Stimulated activated CD8-positive, alpha-beta memory T cell treated with anti-CD3 and anti-CD28 coated beads, Interleukin-4, amount 100 ng/mL, for 1 hour (primary cell): ENCODE measurements at places on chromosomes 5 and 9.

- DNase-seq = no peak
Observed at GRCh38 chr5:92945605-92946097, 635.4 kb downstream of the NR2F1-AS1 start.

DNA sequence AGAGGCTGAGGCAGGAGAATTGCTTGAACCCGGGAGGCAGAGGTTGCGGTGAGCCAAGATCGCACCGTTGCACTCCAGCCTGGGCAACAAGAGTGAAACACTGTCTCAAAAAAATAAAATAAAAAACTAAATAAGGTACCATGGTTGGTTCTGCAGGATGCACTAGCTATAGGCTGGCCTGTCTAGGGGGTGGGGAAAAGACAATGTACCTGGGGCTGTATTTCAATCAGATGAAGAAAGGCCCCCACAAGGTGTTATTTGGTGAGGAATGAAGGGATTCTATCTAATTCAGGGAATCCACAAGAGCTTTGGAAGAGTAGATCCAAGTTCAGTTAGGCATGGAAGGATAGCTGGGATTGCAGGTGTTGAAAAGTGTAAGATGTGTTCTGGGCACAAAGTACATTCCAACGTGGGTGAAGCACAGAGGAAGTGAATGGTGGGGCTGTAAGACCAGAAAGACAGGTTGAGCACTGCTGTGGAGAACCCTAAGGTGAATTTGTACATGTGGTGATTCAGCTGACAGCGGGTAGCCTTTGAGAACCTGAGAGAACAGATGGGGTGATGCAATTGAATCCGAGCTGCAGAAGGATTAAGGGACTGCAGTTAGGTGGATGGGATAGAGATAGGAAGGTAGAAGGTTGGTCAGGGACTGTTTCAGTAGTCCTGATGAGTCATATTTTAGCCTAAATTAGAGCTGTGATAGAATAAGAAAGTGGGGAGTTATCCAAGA is 71.8 kb downstream of the CAST start:
- no peak for DNase-seq

DNA sequence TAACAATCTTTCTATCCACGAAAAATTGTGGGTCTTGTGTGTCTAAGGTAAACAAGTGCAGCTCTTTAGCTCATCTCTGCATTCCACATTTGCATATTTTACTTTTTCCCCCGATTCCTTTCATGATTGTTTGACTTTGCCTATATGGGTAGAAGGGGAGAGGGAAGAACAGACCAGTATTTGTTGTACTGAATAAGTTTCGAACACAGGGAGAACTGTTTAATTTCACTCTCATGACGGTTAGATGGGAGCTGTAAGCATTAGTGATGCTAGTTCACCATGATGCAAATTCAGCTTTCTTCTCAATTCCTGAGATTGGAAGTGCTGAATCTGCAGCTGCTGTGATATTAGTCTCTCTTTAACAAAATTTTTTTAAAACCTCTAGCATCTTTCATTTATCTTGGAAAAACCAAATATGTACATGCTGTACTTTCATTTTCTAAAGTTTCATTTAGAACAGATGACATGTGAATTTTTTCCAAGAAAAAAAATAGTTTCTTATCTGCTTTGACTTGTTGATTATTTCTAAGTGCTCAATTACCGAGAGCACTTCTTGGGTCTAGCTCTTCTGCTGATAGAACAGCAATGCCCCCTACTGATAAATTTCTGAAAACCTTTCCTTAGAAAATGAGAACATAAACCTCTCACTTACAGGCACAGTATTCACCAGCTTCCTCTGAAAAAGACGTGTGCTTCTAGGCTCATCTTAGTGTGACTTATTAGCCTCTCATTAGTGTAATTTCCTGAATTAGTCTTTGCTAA is 149.5 kb downstream of the BAAT start:
- DNase-seq = no peak

DNA sequence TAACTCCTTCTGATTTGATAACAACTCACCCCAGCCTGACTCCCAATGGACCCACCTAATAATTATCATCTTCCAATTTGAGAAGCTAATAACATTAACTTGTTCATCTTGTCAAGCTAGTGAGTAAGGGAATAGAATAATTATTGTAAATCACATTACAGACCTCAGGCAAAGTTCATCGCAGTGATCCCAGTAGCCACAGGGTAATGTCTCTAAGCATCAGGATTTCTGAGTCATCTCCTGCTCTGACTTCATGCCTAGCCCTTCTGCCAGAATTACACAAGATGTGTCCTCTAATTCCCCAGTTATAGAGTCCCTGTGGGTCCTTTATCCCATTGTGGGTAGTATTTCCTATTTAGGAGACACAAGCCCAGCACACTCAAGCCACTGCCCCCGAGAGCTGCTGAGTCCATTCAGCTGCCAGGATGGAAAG is 365.7 kb downstream of the DEPDC1B start:
- no peak for DNase-seq

- no peak for DNase-seq
Observed at GRCh38 chr5:138000102-138000723, 32.7 kb downstream of the FAM13B start.

- DNase-seq = no peak
Observed at GRCh38 chr9:131033269-131034224, 24.6 kb downstream of the LAMC3 start.

DNA sequence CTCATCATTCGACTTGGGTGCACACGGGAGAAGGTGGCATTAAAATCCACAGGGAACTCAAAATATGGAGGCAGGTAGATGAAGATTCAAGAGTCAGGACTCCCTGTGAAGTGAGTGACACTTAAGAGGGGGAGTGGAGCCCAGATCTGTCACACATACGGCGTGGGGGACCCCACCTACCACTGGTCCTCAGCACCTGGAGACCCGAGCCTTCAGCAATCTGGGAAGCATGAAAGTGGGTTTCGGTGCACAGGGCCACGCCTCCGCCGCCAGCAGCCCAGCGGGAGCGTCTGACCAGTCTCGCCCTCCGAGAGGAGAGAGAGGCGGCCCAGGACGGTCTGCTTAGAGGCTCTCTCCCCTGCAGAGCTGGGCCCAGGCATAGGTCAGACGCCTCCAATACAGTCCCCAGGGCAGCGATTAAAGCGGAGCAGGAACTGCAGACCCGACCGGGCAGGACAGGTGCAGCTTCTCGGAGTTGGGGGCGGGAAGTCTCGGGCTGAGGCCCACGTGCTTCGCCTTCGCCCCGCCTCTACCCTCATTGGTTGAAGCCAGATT is 639 bp upstream of the SLC2A8 start:
- no peak for DNase-seq

DNA sequence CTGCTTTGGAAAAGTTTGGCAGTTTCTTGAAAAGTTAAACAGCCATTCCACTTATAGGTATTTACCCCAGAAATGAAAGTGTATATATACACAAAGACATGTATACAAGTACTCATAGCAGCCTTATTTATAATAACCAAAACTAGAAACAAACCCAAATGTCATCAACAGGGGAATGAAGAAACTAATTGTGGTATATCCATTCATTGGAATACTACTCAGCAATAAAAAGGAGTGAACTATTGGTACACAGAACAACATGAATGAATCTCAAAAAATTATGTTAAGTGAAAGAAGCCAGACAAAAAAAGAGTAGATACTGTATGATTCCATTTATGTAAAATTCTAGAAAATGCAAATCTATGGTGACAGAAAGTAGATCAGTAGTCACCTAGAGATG is 2.7 kb downstream of the MORN5 start:
- DNase-seq = no peak

- no peak for DNase-seq
Observed at GRCh38 chr9:2740616-2741015, 23.3 kb downstream of the KCNV2 start.

- no peak for DNase-seq
Observed at GRCh38 chr9:93276973-93277372, 93.0 kb downstream of the WNK2 start.

- no peak for DNase-seq
Observed at GRCh38 chr5:172104021-172104420, 84.0 kb downstream of the STK10 start.

GRCh38 chr5:166505544-166505943 is 1785.9 kb upstream of the WWC1 start:
- DNase-seq = no peak

GRCh38 chr9:98536542-98537173 is 172.1 kb downstream of the GABBR2 start:
- no peak for DNase-seq

DNA sequence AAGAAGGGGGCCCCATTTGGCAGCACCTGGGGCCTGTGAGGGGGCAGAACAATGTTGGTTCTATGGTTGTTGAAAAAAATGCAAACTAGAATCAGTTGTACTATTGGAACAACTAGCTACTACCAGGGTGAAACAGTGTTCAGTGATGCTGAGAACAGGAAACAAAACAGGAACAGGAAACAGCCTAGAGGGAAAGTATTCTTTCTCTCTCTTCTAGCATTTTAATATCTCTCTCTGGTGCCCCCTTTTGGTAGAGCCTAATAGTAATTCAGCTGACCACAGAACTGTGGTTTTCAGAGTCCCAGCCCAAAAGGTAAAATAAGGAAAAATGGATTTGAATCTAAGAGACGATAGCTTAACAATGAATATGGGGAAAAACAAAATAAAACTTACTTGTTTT is 138.0 kb upstream of the KCNN2 start:
- DNase-seq = no peak

GRCh38 chr5:62306323-62306895 is 403 bp downstream of the KIF2A start:
- no peak for DNase-seq

GRCh38 chr9:106376689-106377088 is 486.3 kb upstream of the ZNF462 start:
- DNase-seq = no peak

- no peak for DNase-seq
Observed at GRCh38 chr5:7961540-7961939, 92.6 kb downstream of the MTRR start.

DNA sequence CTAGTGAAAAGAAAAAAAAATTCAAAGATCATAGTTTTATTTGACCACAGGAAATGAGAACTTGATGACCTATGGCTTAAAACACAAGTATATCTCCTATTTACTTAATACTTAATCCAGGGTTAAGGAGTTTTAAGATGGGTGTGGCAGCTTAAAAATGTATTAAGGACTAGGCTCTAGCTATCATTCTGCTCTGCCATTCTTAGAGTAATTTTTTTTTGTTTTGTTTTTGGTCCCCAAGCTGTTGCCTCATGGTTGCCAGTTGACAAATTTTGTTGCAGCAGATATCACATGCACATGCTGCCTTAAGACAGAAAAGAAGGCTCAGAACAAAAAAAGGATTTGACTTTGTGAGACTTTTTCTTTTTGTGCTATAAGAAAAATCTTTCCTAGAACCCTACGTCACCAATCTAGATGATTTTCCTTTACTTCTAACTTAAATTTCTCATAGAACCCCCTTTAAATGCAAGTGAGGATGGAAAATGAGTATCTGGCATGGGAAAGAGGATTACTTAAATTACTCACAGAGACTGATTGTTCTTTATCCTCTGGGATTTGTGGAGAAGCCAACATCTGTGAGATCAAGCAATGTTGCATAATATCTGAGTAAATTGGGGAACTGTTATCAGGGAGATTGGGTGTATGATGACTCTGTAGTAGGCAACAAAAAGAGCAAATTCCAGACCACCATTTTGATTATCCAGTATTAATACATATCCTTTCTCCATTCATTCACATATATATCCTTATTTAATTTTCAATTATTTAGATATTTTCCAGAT is 364.7 kb upstream of the CD180 start:
- no peak for DNase-seq

- DNase-seq = no peak
Observed at GRCh38 chr5:104754311-104754995, 1191.9 kb upstream of the NUDT12 start.

- no peak for DNase-seq
Observed at GRCh38 chr5:66206465-66206864, 62.4 kb downstream of the SREK1 start.

DNA sequence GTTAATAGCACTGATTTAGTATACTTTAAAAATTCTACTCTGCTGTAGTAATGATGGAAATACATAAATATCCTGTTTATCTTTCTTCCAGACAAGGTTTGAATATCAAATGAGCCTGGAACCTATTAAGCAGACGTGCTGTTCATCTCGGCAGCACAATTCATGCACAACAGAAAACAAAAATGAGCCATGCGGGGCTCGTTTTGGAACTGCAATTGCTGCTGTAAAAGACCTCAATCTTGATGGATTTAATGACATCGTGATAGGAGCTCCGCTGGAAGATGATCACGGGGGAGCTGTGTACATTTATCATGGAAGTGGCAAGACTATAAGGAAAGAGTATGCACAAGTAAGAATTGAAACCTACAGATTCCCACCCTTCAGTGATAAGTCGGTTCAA is 79.1 kb upstream of the ITGA2 start:
- no peak for DNase-seq

DNA sequence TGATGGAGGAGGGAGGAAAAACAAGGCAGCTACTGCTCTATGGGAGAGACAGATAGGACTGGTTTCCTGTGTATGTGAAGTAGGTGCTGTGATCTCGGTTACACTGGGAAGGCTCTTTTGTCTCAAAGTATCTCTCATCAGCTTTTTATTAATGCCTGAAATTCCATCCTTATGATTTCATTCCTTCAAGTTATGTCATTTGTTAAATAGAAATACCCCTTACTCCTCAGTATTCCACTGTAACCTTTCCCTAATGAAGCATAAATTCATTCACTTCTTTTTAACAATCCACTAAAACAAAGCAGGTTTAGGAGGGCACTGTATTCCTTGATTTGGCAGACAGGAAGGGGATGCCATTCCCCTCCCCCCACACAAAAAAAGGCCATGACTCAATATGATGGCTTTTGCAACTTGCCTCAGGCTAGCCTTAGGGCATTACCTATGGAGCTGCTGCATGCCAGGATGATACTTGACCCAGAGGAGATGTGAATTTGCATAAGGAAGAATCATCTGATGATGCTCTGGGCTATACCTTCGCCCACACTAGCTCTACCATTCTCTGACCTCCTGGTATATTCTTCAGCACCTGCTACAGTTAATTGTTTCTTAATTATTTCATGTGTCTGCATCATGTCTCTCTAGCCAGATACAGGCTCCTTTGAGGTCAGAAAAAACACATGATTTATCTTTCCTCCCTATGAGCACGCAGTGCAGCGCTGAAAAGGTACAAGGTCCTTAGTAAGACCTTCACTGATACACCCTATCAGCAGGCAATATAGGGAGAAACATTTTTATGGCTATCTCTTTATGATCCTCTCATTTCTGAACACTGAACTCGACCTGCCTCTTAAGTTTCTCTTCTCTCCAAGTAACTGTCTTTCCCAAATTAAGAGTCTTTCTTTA is 26.3 kb downstream of the NR3C1 start:
- DNase-seq = no peak

DNA sequence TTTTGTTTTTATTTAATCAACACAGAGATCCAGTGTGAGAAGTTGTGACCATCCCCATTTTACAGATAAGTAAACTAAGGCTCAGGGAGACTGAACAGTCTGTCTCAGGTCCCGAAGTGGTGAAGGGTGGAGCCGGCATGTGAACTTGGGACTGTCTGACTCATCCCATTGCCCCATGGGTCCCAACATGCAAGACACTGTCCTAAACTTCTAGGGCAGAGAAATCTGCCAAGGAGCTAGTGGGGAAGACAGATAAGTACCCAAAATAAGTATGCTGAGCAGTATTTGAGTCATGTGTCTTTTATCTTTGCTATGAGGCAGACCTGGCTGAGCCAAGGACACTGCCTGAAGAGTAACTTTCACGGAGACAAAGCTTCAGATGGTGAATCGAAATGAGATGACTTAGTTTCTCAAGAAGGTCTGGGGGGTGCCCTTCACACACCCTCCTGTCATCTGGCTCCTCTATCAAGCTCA is 64.3 kb upstream of the SLC25A51 start:
- DNase-seq = no peak
